Activated CD8-positive, alpha-beta memory T cell treated with anti-CD3 and anti-CD28 coated beads, Interleukin-2, amount 10 ng/mL, durations not matched to agents 7 days and 5 days (primary cell): ENCODE measurements at places on chromosomes 2 and 18.

- no peaks in the 10 kb centered on the region for H3K4me1 ChIP-seq
- no peak for DNase-seq
- H3K4me3 ChIP-seq = no peak overlapping the region
- H3K36me3 ChIP-seq = no peaks in the 10 kb centered on the region
Measured at GRCh38 chr18:61719671-61720070, 173.1 kb downstream of the RNF152 start.

GRCh38 chr2:168120310-168120709 is 127.1 kb downstream of the STK39 start:
- no peaks in the 10 kb centered on the region for H3K27me3 ChIP-seq
- no peak for DNase-seq
- no peak overlapping the region for H3K4me3 ChIP-seq
- H3K4me1 ChIP-seq = peaks cover 4% of the 10 kb centered on the region

DNA sequence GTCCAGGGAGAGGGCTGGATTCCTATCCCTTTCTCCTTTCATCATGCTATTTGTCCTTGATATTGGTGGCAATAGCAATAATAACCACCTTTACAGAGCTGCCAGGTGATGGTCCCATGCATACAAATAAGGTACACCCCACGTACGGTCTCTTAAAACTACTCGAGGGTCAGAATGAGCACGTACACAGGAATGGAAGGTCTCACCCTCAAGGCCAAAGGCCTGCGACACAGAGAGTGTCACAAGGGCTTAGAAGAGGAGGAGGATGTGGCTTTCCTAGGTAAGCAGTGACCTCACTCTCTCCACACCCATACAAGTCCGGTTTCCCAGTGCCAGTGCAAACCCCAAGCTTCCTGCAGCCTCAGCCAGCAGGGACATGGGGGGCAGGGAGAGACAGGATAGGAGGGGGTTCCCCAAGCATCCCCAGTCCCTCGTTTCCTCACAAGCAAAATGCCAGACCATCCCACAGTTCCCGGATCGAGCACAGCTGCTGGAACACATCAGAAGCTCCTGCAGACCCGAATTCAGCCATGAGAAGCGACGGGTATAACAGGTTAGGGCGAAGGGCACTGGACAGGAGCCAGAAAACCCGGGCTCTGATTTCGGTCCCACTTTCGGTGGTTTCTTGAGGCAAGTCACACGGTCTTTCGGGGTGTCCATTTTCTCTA is 49.2 kb downstream of the PLB1 start:
- H3K4me3 ChIP-seq = peak overlapping the region; percentile 32

GRCh38 chr2:94996305-94997100 is 29.0 kb upstream of the MAL start:
- no peak for DNase-seq
- no peak overlapping the region for H3K27ac ChIP-seq
- H3K4me3 ChIP-seq = no peak overlapping the region
- H3K4me1 ChIP-seq = no peaks in the 10 kb centered on the region
- no peaks in the 10 kb centered on the region for H3K36me3 ChIP-seq

DNA sequence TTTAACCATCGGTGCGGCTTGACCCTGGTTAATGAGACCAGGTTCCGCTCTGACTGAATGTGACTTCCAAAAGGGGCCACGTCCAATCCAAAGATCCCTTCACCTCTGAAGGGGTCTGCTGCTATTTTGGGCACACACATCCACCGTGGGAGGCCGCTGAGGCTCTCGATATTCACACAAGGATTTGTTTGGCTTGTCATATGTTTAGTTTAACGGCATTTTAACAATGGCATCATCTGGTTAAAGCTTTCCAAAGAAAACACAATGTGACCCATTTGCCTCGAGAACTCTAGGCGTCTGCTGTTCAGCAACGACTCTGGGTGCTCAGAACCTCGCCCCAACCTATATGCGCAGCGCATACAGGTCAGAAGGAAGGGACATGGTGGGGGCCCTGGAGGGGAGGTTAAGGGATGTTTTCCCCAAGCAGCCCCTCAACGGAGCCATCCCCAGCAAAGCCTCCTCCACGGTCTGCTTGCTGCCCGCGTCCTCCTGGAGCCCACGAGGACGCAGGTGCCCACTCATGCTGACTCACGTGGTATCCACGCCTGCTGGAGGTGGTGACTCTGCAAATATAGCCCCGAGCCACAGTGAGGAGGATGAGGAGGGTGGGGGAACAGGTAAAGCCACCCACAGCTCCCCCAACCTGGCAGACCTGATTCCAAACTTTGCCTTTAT is 260.3 kb downstream of the HDAC4 start:
- no peak overlapping the region for H3K27ac ChIP-seq
- H3K4me3 ChIP-seq = no peak overlapping the region
- H3K36me3 ChIP-seq = peaks cover 21% of the 10 kb centered on the region
- no peak for DNase-seq
- H3K27me3 ChIP-seq = no peaks in the 10 kb centered on the region

DNA sequence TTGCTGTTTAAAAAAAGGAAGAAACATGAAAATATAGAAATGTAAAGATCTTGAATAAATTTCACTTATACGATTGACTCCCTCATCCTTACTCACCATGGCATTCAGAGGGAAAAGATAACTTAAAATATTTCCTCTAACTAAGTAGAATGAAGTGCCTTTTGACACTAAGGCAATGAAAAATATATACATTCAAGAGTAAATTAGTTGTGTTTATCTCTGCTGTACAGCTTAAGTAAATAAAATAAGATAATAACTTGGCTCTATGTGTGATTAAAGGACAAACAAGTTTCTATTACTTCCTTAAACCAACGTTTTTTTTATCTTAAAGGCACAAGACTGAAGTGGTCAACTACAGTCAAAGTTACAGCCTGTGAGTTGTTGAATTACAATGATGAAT is 142.3 kb upstream of the LRRTM4 start:
- H3K4me3 ChIP-seq = no peak overlapping the region
- H3K4me1 ChIP-seq = no peaks in the 10 kb centered on the region
- no peaks in the 10 kb centered on the region for H3K36me3 ChIP-seq
- no peak for DNase-seq
- H3K27ac ChIP-seq = no peak overlapping the region
- no peaks in the 10 kb centered on the region for H3K27me3 ChIP-seq

GRCh38 chr2:237205043-237205541 is 119.4 kb downstream of the COPS8 start:
- no peaks in the 10 kb centered on the region for H3K4me1 ChIP-seq
- peak; percentile 11 for DNase-seq

- H3K36me3 ChIP-seq = peaks cover 43% of the 10 kb centered on the region
- H3K4me3 ChIP-seq = no peak overlapping the region
- DNase-seq = no peak
- H3K27ac ChIP-seq = no peak overlapping the region
- peaks cover 4% of the 10 kb centered on the region for H3K4me1 ChIP-seq
Measured at GRCh38 chr2:157395811-157396210, 48.1 kb downstream of the CYTIP start.
